ENCODE measurements at places on chromosomes 4 and X. TPM values are rescaled to one million over a fixed set of nuclear protein-coding genes. Genes with fewer than 3 reads are reported as not detected.

Gene VCX3B
- not detected for total RNA-seq

Gene PROM1
- not detected for total RNA-seq

Gene HSFX1
- total RNA-seq = 0.56 TPM

Gene XAGE5
- total RNA-seq = not detected

Gene GUCY1A1
- total RNA-seq = 8.5 TPM

Gene AMER1
- total RNA-seq = 3.1 TPM

Gene SOD3
- 187 TPM for total RNA-seq

Gene MED14
- 19.9 TPM for total RNA-seq

Gene F8A1
- total RNA-seq = 18.8 TPM

Gene FHIP1A
- not detected for total RNA-seq

Gene FAAH2
- not detected for total RNA-seq

Gene USP26
- not detected for total RNA-seq

Gene SPACA5
- not detected for total RNA-seq

Gene GPR34
- total RNA-seq = not detected

Gene TCP11X2
- not detected for total RNA-seq

Gene CBLL2
- total RNA-seq = not detected

Gene CXCL1
- total RNA-seq = 54.5 TPM

Gene FSTL5
- not detected for total RNA-seq

Gene CXorf49
- not detected for total RNA-seq

Gene MAGEA10
- total RNA-seq = not detected

Gene VSIG4
- not detected for total RNA-seq

Gene FTHL17
- not detected for total RNA-seq

Gene FAM236B
- total RNA-seq = not detected

Gene ZC4H2
- total RNA-seq = 6.6 TPM

Gene NR3C2
- total RNA-seq = 0.19 TPM

Gene ARHGAP10
- 13.0 TPM for total RNA-seq

Gene SYN1
- 1.7 TPM for total RNA-seq

Gene DCLK2
- total RNA-seq = 0.78 TPM

Gene PLXNB3
- 0.94 TPM for total RNA-seq

Gene BEND4
- not detected for total RNA-seq

Gene CNKSR2
- total RNA-seq = not detected

Gene YIPF7
- total RNA-seq = not detected

Gene SMIM31
- total RNA-seq = not detected

Gene MORF4L2
- total RNA-seq = 500 TPM

Gene CITED1
- total RNA-seq = not detected

Gene SRPX2
- 160 TPM for total RNA-seq

Gene DDX53
- not detected for total RNA-seq

Gene DCAF8L2
- not detected for total RNA-seq

Gene FAM13A
- 25.2 TPM for total RNA-seq

Gene RRH
- not detected for total RNA-seq

Gene GYPE
- total RNA-seq = 0.50 TPM

Data from cardiac ventricle fibroblast (primary cell).